ENCODE measurements at places on chromosomes 11 and 22.

GRCh38 chr22:35547987-35548721, 7.5 kb downstream of the RASD2 start:
- DNase-seq, result no peak

DNA sequence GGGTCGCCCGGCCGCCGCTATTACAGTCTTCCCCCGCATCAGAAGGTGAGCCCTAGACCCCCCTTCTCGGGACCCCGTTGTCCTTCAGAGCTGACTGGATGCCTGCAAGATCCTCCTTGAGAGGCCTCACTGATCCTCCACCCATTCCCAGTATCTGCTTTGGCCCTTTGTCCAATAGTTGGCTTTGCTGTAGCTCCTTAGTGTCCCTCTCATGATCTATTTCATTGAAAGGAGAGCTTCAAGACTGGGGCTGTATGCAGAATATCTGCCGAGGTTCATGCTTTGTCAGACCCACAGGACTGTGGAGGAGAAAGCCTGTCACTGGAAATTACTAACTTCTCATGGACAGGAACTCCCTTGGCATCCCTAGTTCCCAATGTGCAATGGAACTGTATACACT, 499 bp downstream of the DLAT start:
- DNase-seq, result no peak

DNA sequence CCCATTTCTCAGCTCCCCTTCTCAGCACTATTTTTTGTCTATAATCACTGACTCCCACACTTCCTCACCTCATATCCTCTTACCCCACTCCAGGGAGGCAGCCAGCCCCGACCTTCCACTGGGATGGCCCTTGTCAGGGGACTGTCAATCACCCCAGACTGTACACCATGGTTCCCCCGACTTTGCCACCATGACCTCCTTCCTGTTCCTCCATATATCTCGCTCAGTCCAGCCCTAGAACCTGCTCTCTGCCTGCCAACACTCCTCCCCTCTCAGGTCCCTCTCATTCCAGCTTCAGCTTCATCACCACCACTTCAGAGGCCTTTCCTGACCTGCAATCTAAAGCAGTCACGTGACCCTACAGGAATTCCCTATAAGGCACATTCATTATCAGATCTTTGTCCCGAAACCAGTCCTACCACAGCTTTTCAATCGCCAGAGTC, 16.5 kb downstream of the PRPF19 start:
- no peak for DNase-seq

GRCh38 chr11:86069408-86070101, 671 bp upstream of the PICALM start:
- DNase-seq, result no peak

DNA sequence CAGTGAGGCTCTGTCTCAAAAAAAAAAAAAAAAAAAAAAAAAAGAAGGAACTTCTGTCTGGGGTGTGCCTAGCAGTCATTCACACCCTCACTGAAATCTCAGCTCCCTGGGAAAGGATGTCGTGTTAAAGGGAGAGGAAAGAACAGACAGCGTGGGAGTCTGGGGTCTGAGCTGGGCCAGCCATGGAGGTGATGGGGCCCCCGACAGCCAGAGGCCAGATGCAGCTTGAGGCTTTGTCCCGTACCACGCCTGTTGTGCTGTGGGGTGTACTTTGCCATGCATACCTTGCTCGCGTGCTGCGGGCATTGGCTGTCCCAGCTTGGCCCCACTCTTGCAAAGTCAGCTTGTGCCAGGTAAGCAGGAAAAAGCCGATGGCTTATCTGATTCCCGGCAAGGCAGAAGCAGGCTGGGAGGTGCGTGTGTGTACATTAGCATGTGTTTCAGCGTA, 4.6 kb downstream of the SYT12 start:
- no peak for DNase-seq

GRCh38 chr11:123659311-123659710, 4.9 kb upstream of the SCN3B start:
- DNase-seq, result no peak

- DNase-seq, result no peak
Observed at GRCh38 chr11:59611570-59612565, 3.7 kb downstream of the OSBP start.

- peak; percentile 49 for DNase-seq
Observed at GRCh38 chr11:117678658-117679406, 118.2 kb downstream of the DSCAML1 start.

DNA sequence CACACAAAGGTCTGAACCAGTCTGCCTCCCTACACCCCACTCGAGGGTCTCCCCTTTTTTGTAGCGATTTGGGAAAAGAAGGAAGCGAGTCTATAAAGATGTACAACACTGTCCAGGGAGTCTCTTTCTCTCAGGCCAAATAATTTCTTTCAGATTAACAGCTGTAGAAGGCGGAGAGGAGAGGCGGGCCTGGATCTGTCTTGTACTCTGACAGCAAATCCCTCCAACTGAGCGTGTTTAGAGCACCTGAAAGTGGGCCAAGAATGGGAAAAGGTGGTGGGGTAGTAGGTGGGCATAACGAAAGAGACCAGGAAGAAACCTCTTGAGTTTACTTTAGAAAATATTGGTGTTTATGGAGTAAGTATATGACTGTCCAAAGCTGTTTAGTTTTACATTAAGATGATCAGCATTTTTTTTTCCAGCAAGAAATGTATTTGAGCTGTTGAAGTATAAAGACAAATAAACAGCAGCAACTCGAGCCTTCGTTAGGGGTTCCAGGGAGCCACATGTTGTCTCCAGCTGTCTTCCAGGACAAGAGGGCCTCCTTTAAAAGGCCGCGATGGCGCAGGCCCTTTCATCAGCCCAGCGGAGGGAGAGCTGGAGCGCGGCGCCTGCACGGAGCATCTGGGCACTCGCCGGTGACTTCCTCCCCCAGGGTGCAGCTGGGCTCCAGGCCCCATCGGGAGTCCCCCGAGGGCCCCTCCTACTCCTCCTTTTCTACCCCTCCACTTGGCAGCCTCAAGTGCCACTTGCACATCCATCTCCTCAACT, 34.9 kb downstream of the SCUBE1 start:
- peak; percentile 63 for DNase-seq

GRCh38 chr11:78244546-78245255, 56.0 kb downstream of the USP35 start:
- no peak for DNase-seq

DNA sequence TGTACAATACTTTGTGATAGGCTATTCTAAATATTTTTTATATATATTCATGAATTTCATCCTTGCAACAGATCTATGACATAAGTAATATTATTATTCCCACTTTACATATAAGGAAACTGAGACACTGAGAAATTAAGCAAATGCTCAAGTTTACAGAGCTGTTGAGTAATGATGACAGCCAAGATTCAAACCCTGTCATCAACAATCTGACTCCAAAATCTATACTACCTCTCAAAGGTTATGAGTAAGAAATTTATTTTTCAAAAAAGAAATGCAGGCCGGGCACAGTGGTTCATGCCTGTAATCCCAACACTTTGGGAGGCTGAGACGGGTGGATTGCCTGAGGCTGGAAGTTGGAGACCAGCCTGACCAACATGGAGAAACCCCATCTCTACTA, 22.6 kb upstream of the SOX6 start:
- DNase-seq, result no peak

- DNase-seq, result no peak
Observed at GRCh38 chr11:65446446-65447277, 24.1 kb downstream of the NEAT1 start.

GRCh38 chr11:67300756-67301312, 2.5 kb upstream of the SSH3 start:
- DNase-seq, result no peak

DNA sequence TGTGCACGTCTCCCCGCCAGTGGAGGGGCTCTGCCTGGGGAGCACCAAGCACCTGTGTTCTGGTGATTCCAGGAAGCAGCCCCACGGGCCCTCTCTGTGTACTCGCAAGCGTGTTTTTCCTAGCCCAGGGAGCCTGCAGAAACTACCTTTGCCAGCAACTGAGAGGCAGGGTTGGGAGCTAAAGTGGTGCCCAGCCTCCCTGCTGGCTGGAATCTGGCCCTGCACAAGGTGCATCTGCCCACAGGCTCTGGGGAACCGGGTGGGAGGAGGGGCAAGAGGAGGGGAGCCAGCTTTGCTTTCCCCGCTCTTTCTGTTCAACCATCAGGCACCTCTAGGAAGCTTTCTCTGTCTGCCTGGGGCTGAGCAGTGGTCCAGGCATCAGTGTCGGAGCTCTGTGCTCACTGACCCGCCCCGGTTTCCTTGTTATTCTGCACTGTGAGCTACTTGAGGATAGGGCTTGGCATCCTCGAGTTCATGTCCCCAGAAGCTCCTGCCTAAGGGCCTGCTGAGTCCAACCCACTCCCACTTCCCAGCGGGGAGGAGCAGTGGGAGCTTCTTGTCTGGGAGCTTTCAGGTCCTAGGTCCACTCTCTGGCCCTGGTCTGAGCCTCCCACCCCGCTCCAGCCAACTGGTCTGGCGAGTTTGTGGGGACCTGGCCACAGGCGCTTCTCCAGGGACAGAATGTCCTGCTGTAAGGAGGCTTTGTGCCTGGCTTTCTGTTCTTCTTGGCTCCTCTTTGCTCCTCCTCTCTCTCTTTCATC, 14.9 kb downstream of the DAGLA start:
- no peak for DNase-seq

- DNase-seq, result no peak
Observed at GRCh38 chr11:122646549-122647340, 8.8 kb upstream of the UBASH3B start.

- DNase-seq, result no peak
Observed at GRCh38 chr11:24683583-24683982, 186.7 kb downstream of the LUZP2 start.

DNA sequence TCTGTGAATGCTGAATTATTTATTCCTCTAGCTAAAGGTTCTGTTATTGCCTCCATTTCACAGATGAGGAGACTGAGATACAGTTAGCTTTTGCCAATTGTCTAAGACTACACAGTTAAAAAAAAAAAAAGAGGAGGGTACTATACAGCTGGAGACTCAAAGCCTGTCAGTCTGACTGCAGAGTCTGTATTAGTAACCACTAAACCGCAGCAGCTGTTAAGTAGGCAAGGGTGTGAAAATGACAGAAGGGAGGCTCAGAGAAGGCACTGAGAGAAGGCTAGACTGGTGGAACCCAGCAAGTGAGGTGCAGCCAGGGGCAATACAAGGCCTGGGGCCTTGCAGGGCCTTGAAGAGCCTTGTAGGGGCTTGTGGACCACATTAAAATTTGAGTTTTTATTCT, 181.2 kb downstream of the CSNK2A3 start:
- DNase-seq, result no peak

- no peak for DNase-seq
Observed at GRCh38 chr11:33018840-33019239, 3.2 kb downstream of the DEPDC7 start.

- DNase-seq, result no peak
Observed at GRCh38 chr11:24163146-24163545, 333.7 kb upstream of the LUZP2 start.

DNA sequence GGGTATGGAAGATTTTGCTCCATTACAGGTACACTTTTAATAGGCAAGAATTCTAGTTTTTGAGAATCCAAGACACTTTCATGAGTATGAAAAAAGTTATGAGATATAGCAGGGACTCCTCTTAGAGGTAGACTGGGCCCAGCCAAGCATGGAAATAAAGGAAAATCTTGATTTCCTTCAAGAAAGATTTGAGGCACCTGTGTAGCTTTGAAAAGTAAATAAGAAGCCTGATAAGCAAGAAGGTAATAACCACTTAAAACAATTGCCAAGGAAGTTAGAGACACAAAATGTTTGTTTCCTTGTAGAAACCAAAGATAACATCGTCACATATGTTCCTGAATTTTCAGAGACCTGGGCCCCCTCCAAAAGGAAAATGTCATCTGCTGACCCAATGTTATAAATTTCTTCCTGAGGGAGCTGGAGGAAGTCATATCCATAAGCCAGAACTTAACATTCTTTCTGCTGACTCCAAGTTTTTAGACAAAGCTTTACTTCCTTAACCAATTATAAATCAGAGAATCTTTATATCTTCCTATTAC, 314.5 kb upstream of the ANO3 start:
- DNase-seq, result no peak

GRCh38 chr22:39603345-39603744, 32.8 kb downstream of the CACNA1I start:
- no peak for DNase-seq

- DNase-seq, result no peak
Observed at GRCh38 chr11:1864831-1865665, 12.2 kb downstream of the LSP1 start.

- DNase-seq, result peak; percentile 11
Observed at GRCh38 chr22:50319503-50319951, 7.3 kb downstream of the DENND6B start.

DNA sequence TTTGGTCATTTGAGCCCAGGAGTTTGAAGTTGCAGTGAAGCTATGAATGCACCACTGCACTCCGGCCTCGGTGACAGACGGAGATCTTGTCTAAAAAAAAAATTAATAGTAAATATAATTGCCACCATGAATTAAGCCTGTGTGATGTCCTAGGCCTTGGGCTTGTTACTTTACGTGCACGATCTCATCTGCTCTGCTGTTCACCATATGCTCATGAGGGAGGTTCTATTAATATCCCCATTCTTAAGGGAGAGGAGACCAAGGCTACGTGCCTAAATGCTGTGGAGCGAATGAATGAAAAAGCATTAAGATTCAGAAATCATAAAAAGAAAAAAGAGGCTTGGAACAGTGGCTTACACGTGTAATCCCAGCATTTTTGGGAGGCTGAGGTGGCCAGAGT, 2.6 kb upstream of the ATG2A start:
- no peak for DNase-seq

GRCh38 chr11:119324189-119324588, 7.3 kb upstream of the MCAM start:
- DNase-seq, result no peak

DNA sequence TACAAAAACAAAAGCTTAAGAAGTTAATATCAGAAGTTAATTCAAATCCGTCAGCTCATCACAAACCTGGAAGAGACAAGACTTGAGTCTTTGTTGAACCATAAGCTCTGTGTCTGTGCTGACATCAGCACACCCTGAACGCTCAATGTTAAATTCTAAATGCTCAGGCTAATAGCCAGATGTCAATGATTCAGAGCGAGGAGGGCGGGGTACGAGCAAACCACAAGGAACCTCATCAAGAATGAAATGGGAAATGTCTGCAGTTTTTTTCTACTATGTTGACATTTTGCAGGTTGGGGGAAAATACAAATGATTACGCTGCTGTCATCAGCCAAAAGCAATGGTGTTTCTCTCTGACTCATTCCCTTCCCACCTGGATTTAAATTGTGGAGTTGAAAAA, 1057.2 kb downstream of the NTM start:
- DNase-seq, result no peak

- peak; percentile 12 for DNase-seq
Observed at GRCh38 chr22:49770547-49771265, 57.0 kb downstream of the BRD1 start.

- no peak for DNase-seq
Observed at GRCh38 chr22:28014211-28015045, 95.4 kb upstream of the PITPNB start.

- DNase-seq, result no peak
Observed at GRCh38 chr22:28002863-28003565, 84.0 kb upstream of the PITPNB start.

- no peak for DNase-seq
Observed at GRCh38 chr11:16632295-16633200, 105.9 kb upstream of the C11orf58 start.

- DNase-seq, result peak; percentile 76
Observed at GRCh38 chr11:107590460-107591377, at the start of gene ELMOD1. Gene ELMOD1 (plus strand): TSS chr11:107591147. CDS start chr11:107618190, 27,043 bp downstream.
